ENCODE measurements at places on chromosomes 4 and X. TPM values are rescaled to one million over a fixed set of nuclear protein-coding genes. Genes with fewer than 3 reads are reported as not detected.

GRCh38 chr4:100935090-100935489 lies 412.2 kb downstream of the PPP3CA start:
- peak; percentile 21 for DNase-seq

- DNase-seq = no peak
Measured at GRCh38 chr4:73404042-73404441, at the start of gene ALB. Gene ALB (plus strand): TSS chr4:73404287. CDS start chr4:73404328, 41 bp downstream.

GRCh38 chr4:109375778-109376414 lies 57.7 kb upstream of the SEC24B start:
- no peak for DNase-seq

SPARCL1 gene
- not detected for total RNA-seq

GRCh38 chrX:15349046-15349445 lies 13.7 kb upstream of the PIGA start:
- DNase-seq = peak; percentile 61

DNA sequence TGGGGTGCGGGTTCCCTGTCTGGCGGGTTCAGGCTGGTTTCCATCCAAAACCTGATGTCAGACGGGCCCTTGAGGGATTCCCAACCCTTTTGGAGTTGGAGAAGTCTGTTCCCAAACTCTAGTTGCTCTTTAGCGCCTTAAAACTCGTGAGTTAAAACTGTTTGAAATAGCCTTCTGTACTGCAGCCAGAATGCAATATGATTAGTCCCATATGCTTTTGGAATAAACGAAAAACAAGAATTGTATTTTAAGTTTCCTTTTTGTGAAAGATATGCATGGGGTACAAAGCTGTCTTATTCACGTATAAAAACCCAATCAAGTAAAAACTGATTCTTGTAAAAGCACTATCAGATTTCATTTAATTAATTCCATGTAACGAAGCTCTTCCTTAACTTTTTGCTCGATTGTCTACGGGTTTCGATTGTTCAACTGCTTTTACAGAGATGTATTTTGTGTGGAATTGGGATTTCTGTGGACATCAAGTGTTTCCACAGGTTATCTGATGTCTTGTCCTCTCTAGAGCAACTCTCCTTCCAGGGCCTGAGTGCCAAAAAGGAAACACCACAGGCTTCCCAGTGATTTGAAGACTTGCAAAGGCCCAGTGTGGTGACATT lies 49.5 kb downstream of the CLDN34 start:
- no peak for DNase-seq

- DNase-seq = no peak
Measured at GRCh38 chr4:99670409-99671073, 12.9 kb upstream of the C4orf54 start.

- DNase-seq = no peak
Measured at GRCh38 chr4:113968473-113968872, 11.0 kb downstream of the ARSJ start.

- no peak for DNase-seq
Measured at GRCh38 chr4:181504924-181505323, 738.3 kb upstream of the TENM3 start.

HEPH gene
- not detected for total RNA-seq

- DNase-seq = no peak
Measured at GRCh38 chr4:100357542-100357941, 160.3 kb downstream of the EMCN start.

DNA sequence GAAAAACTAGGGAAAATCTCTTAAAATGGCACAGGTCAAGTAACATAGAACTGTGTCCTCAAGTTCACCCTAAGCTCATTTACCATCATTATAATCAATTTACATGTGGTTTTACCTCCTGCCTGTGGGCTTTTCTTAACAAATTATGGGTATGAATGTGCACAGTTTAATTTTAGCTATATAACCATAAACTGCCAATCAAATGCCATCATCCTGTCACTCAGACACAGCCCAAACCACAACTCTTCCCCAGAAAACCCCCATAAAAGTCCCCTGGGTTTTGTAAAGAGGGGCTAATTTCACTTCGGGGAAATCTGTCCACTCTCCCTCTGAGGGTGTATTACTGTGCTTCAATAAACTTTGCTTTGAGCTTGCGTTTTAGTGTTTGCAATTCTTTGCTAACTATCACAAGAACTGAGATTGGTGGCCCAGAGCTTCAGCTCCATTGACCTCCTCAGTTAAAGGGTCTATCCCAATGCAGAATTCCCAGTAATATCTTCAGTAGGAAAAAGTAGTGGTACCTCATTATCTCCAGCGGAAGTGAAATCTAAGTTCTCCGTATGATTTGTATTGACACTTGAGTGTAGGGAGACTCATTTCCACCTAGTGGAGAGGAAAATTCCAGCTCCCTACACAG lies 394.6 kb downstream of the SPOCK3 start:
- no peak for DNase-seq

LDOC1 gene
- total RNA-seq = not detected

DNA sequence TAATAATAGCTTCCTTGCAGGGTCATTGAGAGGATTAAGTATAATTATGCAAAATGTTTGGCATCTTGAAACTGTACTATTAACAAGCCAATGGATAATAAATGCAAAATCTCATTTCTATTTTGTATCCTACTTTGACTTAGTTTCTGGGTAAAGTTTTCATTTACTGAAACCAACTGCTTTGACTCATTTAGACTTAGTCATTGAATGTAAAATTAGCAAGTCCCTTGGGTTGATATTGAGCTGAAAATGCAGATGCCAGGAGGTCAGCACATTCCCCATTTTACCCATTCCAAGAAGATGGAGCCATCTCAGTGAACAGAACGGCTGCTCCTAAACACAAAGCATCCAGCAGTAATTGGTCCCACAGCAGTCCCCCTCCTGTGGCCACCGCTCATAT lies 74.7 kb upstream of the GATB start:
- no peak for DNase-seq

DNA sequence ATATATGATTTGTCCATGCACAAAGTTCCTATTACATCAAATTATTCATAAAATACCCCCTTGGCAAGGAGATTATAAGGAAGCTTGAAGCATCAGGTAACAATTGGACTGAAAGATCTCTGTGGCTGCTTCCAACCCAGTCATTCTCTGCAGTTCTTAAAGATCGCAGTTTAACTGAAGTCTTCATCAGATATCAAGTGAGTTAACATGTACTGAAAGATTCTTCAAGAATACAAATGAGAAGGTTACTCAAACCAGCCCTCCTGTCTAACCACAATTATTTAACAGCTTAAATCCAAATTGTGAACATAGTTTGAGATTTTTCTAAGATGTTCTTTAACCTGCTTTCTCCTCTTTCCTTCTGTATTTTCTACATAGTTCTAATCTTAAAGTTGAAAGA lies 56.1 kb downstream of the SLC10A7 start:
- no peak for DNase-seq

GRCh38 chr4:188175288-188175687 lies 36.0 kb downstream of the TRIML1 start:
- no peak for DNase-seq

DNA sequence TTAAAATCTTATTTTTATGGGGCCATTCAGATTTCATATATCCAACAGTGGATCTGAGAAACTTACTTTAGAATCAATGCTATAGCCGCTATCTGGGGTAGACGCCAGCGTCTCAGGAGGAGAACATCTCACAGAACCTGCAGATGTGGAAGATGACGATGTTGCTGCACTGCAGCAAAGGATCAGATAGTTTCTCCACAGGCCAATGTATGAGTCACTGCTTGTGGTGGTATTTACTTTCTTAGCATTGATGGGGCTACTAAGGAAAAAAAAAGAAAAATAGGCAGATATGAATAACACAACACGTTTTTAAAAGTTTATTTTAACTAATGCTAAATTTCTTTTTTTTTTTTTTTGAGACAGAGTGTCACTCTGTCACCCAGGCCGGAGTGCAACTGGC lies 85.9 kb downstream of the ZAR1 start:
- no peak for DNase-seq

ZNF711 gene
- total RNA-seq = 12.3 TPM

- DNase-seq = no peak
Measured at GRCh38 chrX:119222932-119223331, 13.2 kb upstream of the PGRMC1 start.

GRCh38 chrX:13179100-13179499 lies 134.7 kb upstream of the FAM9C start:
- DNase-seq = no peak

DNA sequence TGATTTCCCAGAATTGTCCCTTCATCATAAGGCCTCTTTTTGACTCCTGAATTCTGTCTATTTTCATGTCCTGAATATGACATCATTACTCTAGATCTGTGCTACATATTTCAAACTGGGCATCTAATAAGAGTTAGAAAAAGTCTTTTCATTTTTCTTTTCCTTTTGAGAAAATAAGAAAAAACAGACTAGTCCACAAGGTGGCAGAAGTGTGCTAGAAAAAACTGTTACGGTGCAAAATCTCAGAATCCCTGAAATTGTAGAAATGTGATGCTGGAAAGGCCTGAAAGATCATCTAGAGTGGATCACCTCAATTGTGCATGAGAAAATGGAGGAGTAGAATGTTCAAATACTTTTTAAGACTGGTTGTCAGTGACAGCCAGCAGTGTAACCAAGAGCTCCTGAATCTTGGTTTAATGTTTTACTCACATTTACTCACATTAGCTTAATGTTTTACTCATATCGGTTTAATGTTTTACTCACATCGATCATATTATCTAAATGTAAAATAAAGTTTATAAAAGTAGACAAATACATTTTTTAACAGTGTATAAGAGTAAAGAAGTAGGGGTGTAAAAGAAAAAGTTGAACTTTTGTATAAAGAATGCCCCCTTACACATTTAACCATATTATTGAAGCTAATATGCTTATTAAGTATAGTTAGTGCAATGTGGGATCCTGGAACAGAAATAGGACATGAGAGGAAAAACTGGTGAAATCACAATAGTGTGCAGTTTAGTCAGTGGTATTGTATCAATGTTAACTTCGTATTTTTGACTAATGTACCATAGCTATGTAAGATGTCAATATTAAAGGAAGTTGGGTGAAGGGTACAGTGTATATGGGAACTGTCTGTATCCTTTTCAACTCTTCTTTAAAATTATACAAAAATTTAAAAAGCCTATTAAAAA lies 15.2 kb downstream of the ASB11 start:
- peak; percentile 13 for DNase-seq

GRCh38 chr4:30763321-30763727 lies 43.2 kb downstream of the PCDH7 start:
- no peak for DNase-seq

DNA sequence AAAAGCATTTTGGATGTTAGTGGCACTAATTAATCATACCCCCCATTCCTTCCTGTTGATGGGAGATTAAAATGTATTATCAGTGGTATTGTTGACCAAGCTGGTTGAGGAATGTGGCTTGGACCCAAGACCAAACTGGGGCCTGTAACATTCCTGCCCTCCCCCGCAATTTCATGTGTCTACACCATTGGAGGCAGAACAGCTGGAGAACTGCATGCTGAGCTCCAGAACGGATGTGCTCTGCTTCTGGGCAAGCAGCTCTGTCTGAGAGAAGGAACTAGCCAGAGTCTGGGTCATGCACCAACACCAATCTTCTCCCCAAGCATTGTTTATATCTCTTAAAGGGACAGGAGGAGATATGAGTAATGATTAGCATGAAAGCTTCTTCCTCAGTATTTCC lies 185.5 kb downstream of the CEP135 start:
- no peak for DNase-seq

GRCh38 chr4:13539047-13539618 lies 5.2 kb downstream of the NKX3-2 start:
- no peak for DNase-seq

- DNase-seq = no peak
Measured at GRCh38 chr4:19309378-19309777, 942.3 kb upstream of the SLIT2 start.

DNA sequence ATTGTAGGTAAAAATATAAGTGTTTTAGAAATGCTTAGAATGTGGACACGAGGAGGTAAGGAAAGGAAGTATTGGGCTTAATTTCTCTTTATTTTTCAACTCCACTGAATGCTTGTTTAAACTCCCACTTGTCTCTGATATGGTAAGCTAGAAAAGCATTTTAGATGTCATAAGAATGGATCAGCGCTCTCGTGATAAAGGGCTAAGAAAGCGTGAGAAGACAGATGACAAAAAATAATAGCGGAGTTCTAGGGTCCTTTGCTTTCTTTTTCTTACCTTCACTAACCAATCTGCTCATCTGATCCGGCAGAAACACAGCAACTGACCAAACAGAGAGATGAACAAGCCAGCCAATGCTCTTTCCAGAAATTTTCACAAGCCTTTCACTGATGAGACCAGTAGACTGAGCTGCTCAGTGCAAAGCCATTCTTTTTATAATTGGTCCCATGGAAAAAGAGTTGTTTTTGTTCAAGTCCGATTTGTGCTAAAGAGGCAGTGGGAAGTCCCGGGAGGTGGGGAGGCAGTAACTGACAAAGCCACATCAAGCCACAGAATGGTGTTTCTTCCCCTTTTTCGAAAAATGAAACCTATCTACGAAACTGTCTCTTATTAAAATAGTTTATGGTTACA lies at the start of gene TASL:
Gene TASL, minus strand, starts transcription at position 405 of the 630 bp plus-strand sequence. CDS start 17,411 bp downstream, outside the sequence.
- DNase-seq = peak; percentile 57

DNA sequence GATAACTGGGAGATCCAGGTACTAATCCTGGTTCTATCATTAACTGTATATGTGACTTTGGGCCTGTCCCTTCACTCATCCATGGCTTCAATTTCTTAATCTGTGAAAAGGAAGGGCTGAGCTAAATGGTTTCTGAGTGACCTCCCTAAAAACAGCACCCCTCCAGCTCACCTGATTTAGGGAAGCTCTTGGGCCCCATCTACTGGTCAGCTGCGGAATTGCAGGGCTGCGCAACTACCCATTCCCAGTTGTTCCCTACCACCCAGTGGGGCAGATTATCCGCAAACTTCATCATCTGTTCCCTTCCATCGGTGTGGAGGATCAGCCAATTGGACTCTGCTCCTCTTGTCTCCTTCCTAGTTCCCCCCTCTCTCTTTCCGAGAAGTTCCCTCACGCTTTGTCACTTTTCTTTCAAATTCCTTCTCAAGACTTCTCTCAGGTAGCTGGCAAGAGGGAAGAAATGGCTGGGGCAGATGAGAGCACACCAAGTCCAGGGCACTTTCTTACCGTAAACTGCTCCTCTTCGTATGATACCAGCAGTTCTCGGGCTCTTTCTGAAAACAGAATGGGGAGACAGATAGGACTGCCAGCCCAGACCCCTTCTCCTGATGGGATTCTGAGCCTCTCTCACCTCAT lies 5.8 kb downstream of the LAS1L start:
- DNase-seq = peak; percentile 42

FOXR2 gene
- total RNA-seq = not detected

- DNase-seq = peak; percentile 37
Measured at GRCh38 chr4:122652379-122652778, 31.5 kb upstream of the IL21 start.

GRCh38 chr4:183449193-183449882 lies 4.9 kb downstream of the CDKN2AIP start:
- DNase-seq = no peak

DNA sequence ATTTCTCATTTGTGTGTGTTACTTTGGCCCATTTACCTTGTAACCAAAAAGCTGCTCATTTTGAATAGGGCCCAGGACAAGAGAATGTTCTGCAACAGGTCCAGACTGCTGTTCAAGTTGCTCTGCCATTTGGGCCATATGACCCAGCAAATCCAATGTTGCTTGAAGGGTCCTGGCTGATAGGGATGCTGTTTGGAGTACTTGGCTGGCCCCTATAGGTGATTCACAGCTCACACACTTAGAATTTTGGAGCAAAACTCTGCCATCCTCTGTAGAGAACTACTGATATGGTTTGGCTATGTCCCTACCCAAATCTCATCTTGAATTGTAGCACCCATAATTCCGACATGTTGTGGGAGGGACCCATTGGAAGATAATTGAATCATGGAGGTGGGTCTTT lies 131.5 kb downstream of the AASDH start:
- DNase-seq = no peak
